ENCODE measurements at places on chromosomes 2 and 18. TPM values are rescaled to one million over a fixed set of nuclear protein-coding genes. Genes with fewer than 3 reads are reported as not detected.

DNA sequence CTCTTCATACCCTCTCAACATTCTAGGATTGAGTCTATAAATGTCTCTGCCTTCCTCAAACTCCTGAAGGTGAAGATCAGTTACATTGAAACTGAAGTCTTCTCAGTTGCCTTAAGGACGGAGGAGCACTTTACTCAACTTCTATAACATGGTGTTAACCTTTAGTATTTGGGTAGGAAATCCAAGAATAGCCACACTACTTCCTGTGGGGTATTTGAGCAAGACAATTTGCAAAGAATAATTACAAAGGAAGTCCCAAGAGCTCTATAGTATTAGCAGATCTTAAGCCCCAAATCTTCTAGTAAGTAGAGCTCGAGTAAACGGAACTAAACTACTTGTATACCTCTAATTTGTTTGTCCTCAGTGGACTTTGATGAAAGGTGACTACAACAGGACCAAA is 80.9 kb downstream of the SP100 start:
- no peak for DNase-seq

- DNase-seq, result no peak
These were observed 11.2 kb downstream of the SLC66A2 start for GRCh38 chr18:79940126-79940813.

DNA sequence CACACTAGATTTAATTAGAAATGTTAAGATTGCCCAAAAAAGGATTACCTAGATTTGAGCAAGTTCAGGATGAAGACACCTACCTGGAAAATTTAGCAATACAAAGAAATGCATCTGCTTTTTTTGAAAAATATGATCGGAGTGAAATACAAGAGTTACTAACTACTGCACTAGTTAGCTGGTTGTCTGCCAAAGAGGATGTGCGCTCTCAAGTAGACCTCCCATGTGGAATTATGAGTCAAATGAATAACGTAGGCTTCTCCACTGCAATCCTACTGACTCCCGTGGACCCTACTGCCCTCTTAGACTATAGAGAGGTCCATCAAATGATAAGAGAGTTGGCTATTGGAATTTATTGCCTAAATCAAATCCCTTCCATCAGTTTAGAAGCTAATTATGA is 2.0 kb downstream of the ANKAR start:
- DNase-seq, result no peak

DNA sequence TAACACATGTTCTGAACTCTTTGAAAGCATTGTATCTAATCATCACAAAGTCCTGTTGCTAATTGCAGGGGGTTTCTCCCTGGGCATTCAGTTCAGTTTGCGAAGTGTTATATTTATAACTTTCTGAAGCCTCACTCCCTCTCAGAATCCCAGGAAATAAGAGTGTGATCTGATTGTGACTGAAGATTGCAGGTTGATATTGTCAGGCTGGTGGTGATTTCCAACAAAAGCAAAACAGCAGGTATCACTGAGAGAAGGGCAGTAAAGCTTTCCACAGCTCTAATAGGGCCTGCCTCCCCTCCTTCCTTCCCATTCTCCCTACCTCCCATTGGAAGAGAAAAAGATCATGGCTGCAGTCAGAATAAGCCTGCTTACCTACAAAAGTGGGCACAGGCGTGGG is 466.7 kb upstream of the FSHR start:
- DNase-seq, result no peak

GRCh38 chr2:156476850-156477206 is 40.6 kb downstream of the GPD2 start:
- no peak for DNase-seq

GAL3ST2 gene
- not detected for polyA plus RNA-seq

SERTAD2 gene
- polyA plus RNA-seq, result 5.5 TPM

IL36RN gene
- polyA plus RNA-seq, result not detected

Data from endothelial cell of umbilical vein (primary cell).